Kidney (tissue), 22 donors: ENCODE measurements at places on chromosomes 7 and 10.
A peak's percentile ranks its signal among the peaks of the same experiment; 100 is the strongest.

DNA sequence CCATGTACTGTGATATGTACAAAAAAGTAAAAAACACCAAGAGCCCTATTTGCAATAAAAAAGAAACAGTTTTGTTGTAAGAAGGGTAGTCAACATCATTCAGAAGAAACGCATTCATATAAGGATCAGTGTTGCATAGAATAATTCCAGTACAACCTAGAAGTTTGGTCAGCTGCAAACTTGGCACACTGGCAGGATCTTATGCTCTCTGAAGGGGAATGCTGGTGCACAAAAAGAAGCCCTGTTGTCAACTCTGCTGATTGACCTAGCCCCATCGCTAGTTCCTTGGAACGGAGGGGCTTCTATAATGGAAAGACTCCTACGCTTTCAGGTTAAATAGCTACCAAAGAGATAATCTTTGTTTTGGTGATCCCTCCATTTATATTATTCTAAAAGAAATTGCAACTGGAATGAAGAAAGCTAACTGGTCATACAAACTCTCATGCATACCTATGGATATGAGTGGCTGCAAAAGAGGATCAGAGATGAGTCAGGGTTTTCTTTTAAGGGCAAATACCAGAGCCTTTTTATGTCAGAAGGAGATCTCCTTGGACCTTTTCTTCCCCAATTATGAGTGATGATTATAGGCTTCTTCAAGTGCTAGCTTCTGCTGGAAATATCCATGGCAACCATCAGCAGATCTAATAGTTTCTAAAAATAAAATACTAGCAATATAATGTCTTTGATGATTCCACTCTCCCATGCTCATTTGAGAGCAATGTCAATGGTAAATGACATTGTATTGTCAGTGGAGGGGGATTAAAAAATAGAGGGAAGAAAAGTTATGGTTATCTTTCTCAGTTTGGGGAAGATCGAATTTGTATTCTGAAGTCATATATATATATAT, 312.4 kb upstream of the CACNA2D1 start:
- H3K27me3 ChIP-seq, result no peaks in the 10 kb centered on the region
- H3K4me3 ChIP-seq, result no peak overlapping the region
- no peaks in the 10 kb centered on the region for H3K36me3 ChIP-seq
- no peaks in the 10 kb centered on the region for H3K4me1 ChIP-seq

GRCh38 chr7:77710067-77710466, 13.8 kb downstream of the RSBN1L start:
- no peak overlapping the region for H3K27ac ChIP-seq
- no peaks in the 10 kb centered on the region for H3K4me1 ChIP-seq
- H3K36me3 ChIP-seq, result no peaks in the 10 kb centered on the region
- H3K4me3 ChIP-seq, result no peak overlapping the region
- no peaks in the 10 kb centered on the region for H3K27me3 ChIP-seq

- no peak overlapping the region for H3K4me3 ChIP-seq
- H3K27ac ChIP-seq, result no peak overlapping the region
- H3K36me3 ChIP-seq, result no peaks in the 10 kb centered on the region
- H3K4me1 ChIP-seq, result no peaks in the 10 kb centered on the region
These were observed 225.2 kb downstream of the XPNPEP1 start for GRCh38 chr10:109698086-109698485.

- no peak overlapping the region for H3K27ac ChIP-seq
- no peaks in the 10 kb centered on the region for H3K27me3 ChIP-seq
- no peaks in the 10 kb centered on the region for H3K36me3 ChIP-seq
- no peak for DNase-seq
- H3K4me1 ChIP-seq, result no peaks in the 10 kb centered on the region
These were observed 68.3 kb downstream of the NAMPT start for GRCh38 chr7:106216517-106216922.

GRCh38 chr7:31776616-31777015, 89.6 kb downstream of the PPP1R17 start:
- no peak overlapping the region for H3K27ac ChIP-seq
- H3K27me3 ChIP-seq, result no peaks in the 10 kb centered on the region
- no peak overlapping the region for H3K4me3 ChIP-seq

DNA sequence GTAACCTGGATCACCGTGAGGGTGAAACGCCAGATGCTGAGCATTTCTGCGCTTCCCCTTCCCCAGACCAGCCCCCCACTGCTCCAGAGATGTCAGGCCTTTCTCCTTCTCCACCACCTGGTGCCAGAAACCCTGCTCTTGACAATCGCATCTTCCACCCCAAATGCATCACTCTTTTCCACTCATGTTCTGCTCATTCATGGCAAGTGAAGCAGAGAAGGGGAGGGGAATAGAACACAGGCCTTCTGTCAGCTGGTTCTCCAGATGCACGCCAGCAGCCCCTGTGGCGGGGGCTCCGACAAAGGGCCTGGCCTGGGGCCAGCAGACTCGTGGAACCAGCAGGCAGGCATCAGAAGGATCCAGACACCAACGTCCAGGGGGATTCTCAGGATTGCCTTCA, 68.5 kb upstream of the SVIL start:
- no peaks in the 10 kb centered on the region for H3K4me1 ChIP-seq
- no peak overlapping the region for H3K27ac ChIP-seq
- DNase-seq, result no peak
- H3K4me3 ChIP-seq, result no peak overlapping the region

DNA sequence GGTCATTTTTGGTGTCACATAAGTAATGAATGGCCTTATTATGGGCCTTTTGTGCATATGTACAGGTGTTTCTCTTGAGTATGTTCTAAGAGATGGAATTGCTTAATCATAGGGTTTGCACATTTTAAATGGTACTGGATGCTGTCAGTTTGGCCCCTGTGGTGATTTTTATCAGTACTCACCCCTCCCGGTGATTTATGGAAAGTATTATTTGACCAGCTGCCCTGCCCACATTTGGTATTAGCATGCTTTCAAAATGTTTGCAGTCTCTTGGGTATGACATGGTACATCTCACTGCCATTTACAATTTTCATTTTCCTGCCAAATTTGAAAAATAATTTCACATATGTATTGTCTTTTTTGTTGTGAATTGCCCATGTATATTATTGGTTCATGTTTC, 427.7 kb downstream of the LRMDA start:
- H3K4me1 ChIP-seq, result no peaks in the 10 kb centered on the region
- no peaks in the 10 kb centered on the region for H3K27me3 ChIP-seq
- no peak overlapping the region for H3K4me3 ChIP-seq
- no peak for DNase-seq

GRCh38 chr7:6443372-6443941, 4.3 kb downstream of the DAGLB start:
- no peak overlapping the region for H3K4me3 ChIP-seq
- no peak overlapping the region for H3K27ac ChIP-seq
- no peak for DNase-seq
- peaks cover 5% of the 10 kb centered on the region for H3K36me3 ChIP-seq
- H3K27me3 ChIP-seq, result no peaks in the 10 kb centered on the region
- H3K4me1 ChIP-seq, result no peaks in the 10 kb centered on the region

GRCh38 chr10:102422545-102423129, 2.0 kb downstream of the FBXL15 start:
- peak overlapping the region; percentile 80 for H3K27ac ChIP-seq
- DNase-seq, result peak; percentile 72
- peaks cover 3% of the 10 kb centered on the region for H3K27me3 ChIP-seq
- H3K4me1 ChIP-seq, result peaks cover 11% of the 10 kb centered on the region
- peaks cover 3% of the 10 kb centered on the region for H3K36me3 ChIP-seq

DNA sequence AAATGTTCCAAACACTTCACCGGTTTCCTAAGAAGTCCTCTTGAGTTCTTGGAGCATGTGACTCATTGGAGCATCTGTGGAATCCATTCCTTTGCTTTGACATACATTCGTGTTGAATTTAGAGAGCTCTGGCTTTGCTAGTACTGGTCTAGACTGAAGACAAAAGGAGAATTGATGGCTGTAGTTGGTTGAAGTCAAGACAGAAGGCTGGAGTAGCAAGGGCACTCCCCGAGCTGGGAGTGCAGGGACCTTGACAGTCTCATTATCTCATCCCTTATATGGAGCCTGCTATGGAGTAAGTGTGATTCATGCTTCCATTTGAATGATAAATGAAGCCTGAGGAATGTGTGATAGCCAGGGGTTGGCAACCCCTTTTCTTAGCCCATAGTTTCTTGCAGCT, 1249.1 kb downstream of the TYW1 start:
- H3K4me3 ChIP-seq, result no peak overlapping the region
- no peaks in the 10 kb centered on the region for H3K36me3 ChIP-seq
- no peak for DNase-seq
- no peaks in the 10 kb centered on the region for H3K27me3 ChIP-seq
- no peak overlapping the region for H3K27ac ChIP-seq
- no peaks in the 10 kb centered on the region for H3K4me1 ChIP-seq

GRCh38 chr7:146781352-146782116, 664.9 kb downstream of the CNTNAP2 start:
- no peak for DNase-seq
- no peaks in the 10 kb centered on the region for H3K27me3 ChIP-seq
- no peak overlapping the region for H3K27ac ChIP-seq
- no peak overlapping the region for H3K4me3 ChIP-seq
- no peaks in the 10 kb centered on the region for H3K36me3 ChIP-seq

GRCh38 chr10:57694956-57695608, 572.6 kb downstream of the IPMK start:
- no peak overlapping the region for H3K4me3 ChIP-seq
- no peaks in the 10 kb centered on the region for H3K27me3 ChIP-seq
- DNase-seq, result no peak
- H3K4me1 ChIP-seq, result no peaks in the 10 kb centered on the region
- H3K27ac ChIP-seq, result no peak overlapping the region
- no peaks in the 10 kb centered on the region for H3K36me3 ChIP-seq

- no peak for DNase-seq
- no peak overlapping the region for H3K27ac ChIP-seq
These were observed 25.1 kb downstream of the NRP1 start for GRCh38 chr10:33309406-33309805.

DNA sequence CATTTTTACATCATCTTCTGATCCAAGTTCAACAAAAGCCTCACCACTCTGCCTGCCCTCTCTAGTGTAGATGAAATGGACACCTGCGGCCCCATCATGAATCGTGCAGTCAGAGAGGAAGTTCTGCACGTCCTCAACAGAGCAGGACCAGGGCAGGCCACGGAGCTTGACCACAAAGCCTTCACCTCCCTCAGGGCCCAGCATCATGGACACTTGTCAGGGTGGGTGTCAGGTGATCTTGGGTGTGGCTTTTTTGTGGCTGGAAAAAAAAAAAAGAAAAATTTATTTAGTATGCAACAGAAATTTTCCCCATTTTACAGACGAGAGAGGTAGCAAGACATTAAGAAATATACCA, 16.2 kb downstream of the FXYD4 start:
- H3K4me3 ChIP-seq, result no peak overlapping the region
- H3K4me1 ChIP-seq, result no peaks in the 10 kb centered on the region
- peak; percentile 39 for DNase-seq
- H3K36me3 ChIP-seq, result peaks cover 43% of the 10 kb centered on the region
- no peaks in the 10 kb centered on the region for H3K27me3 ChIP-seq
- no peak overlapping the region for H3K27ac ChIP-seq

GRCh38 chr7:128243273-128243672, 2.2 kb downstream of the LEP start:
- H3K27me3 ChIP-seq, result peaks cover 8% of the 10 kb centered on the region
- DNase-seq, result no peak
- H3K4me3 ChIP-seq, result no peak overlapping the region
- no peaks in the 10 kb centered on the region for H3K4me1 ChIP-seq

GRCh38 chr10:13728898-13729535, 142.3 kb downstream of the PRPF18 start:
- peak; percentile 49 for DNase-seq
- H3K4me3 ChIP-seq, result no peak overlapping the region
- no peaks in the 10 kb centered on the region for H3K36me3 ChIP-seq
- no peak overlapping the region for H3K27ac ChIP-seq
- H3K4me1 ChIP-seq, result peaks cover 4% of the 10 kb centered on the region

DNA sequence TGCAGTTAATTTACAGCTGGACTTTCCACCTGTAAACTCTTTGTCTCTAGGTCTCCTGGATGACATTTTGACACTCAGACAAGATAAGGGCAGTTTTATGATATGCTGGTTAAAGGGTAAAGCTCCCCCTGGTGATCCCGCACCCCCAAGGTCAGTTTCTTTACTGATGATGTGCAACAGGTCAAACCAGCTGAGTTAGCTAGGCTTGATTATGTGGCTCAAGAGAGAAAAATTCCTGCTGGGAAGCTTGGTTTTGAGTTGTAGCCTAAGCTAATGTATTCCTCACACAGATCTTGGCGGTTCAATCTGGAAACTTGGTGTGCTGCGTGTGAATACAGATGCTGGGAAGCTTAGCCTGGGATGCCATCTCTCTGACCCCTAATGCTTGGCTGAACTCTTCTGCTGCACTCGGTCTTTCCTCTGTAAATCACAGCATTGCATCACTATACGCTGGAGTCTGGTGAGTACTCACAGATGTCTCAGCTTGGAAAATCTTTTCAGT, 11.4 kb upstream of the AKR1D1 start:
- no peak for DNase-seq
- H3K27ac ChIP-seq, result no peak overlapping the region
- H3K4me3 ChIP-seq, result no peak overlapping the region
- H3K4me1 ChIP-seq, result no peaks in the 10 kb centered on the region
- H3K36me3 ChIP-seq, result no peaks in the 10 kb centered on the region

GRCh38 chr7:101390901-101391301, 28.2 kb downstream of the COL26A1 start:
- no peaks in the 10 kb centered on the region for H3K27me3 ChIP-seq
- H3K36me3 ChIP-seq, result no peaks in the 10 kb centered on the region
- H3K4me3 ChIP-seq, result no peak overlapping the region

GRCh38 chr7:51366172-51366728, 49.6 kb upstream of the COBL start:
- H3K27me3 ChIP-seq, result no peaks in the 10 kb centered on the region
- H3K4me3 ChIP-seq, result no peak overlapping the region
- H3K27ac ChIP-seq, result no peak overlapping the region

DNA sequence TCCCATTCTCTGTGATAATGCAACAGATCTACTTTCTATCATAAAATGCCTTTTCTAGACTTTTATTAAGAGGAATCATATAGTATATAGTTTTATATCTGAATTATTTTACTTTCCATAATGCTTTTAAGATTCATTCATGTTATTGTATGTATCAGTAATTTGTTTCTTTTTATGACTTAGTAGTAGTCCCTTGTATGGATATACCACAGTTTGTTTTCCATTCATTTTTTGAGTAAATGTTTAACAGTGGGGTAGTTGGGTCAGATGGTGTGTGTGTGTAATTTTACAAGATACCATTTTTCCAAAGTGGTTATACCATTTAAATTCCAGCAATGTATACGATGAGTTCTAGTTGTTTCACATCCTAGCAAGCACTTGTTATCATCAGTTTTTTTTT, 10.4 kb downstream of the PIK3CG start:
- no peak overlapping the region for H3K27ac ChIP-seq
- H3K4me1 ChIP-seq, result no peaks in the 10 kb centered on the region
- no peak for DNase-seq
- no peaks in the 10 kb centered on the region for H3K36me3 ChIP-seq
- H3K4me3 ChIP-seq, result no peak overlapping the region
- H3K27me3 ChIP-seq, result no peaks in the 10 kb centered on the region

GRCh38 chr7:92622685-92623084, 32.5 kb upstream of the FAM133B start:
- no peak overlapping the region for H3K4me3 ChIP-seq
- no peak overlapping the region for H3K27ac ChIP-seq
- no peaks in the 10 kb centered on the region for H3K27me3 ChIP-seq
- peaks cover 2% of the 10 kb centered on the region for H3K36me3 ChIP-seq
